Activated naive CD8-positive, alpha-beta T cell treated with anti-CD3 and anti-CD28 coated beads, Interleukin-2, amount 10 ng/mL, durations not matched to agents 7 days and 5 days (primary cell): ENCODE measurements at places on chromosomes 11 and 22. TPM values are rescaled to one million over a fixed set of nuclear protein-coding genes. Genes with fewer than 3 reads are reported as not detected.

Gene SNAP29
- 32.5 TPM for total RNA-seq

Gene HSD17B12
- 32.6 TPM for total RNA-seq

Gene TMA7B
- total RNA-seq, result 9.1 TPM

Gene ZP1
- total RNA-seq, result 0.60 TPM

Gene RAPSN
- 0.42 TPM for total RNA-seq

Gene DRD4
- 0.72 TPM for total RNA-seq

Gene OR52E6
- total RNA-seq, result not detected

Gene APOBEC3H
- total RNA-seq, result 84.9 TPM

GRCh38 chr11:76512851-76513653 is 68.2 kb downstream of the EMSY start:
- peaks cover 4% of the 10 kb centered on the region for H3K36me3 ChIP-seq
- no peaks in the 10 kb centered on the region for H3K27me3 ChIP-seq
- DNase-seq, result no peak
- H3K4me1 ChIP-seq, result peaks cover 3% of the 10 kb centered on the region

- peaks cover 26% of the 10 kb centered on the region for H3K36me3 ChIP-seq
- H3K4me3 ChIP-seq, result no peak overlapping the region
- H3K27me3 ChIP-seq, result no peaks in the 10 kb centered on the region
- no peak for DNase-seq
- no peak overlapping the region for H3K27ac ChIP-seq
Observed at GRCh38 chr11:116870054-116870453, 32.6 kb upstream of the APOA1 start.

DNA sequence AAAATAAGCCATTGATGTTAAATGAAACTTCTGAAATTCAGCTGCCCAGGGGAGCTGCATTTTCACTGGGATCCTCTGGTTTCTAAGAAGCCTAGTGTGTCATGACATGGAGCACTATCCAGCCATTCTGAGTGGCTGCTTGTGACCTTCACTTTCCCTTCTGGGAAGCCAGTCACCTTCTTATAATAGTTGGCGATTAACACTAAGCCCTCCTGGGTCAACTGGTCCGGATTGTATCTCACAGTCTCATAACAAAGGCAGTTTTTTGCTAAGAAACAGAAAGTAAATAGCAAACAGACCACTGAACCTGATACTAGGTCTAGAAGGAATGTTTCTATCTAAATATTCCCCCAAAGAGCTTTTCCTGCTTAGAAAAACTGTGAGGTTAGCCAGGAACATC is 7.9 kb downstream of the CSRP3 start:
- no peak overlapping the region for H3K27ac ChIP-seq
- DNase-seq, result no peak

DNA sequence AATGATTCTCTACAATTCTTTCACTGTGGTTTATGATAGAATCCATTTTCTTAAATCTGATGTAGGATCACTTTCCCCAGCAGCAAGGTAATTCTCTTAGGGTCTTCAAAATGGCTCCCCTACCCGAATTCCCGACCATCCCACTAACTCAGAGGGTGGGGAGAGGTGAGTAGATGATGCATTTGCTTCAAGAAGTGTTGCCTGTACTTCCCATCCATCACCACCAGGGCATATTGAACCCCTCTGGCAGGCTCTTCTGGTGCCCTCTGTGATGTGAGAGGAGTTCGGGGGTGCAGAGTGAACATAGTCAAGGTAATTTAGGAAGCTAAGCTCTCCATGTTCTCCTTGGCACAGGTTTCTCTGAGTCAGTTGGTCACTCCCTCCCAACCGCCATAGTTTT is 52.3 kb downstream of the ZNRF3 start:
- peaks cover 58% of the 10 kb centered on the region for H3K27me3 ChIP-seq
- H3K27ac ChIP-seq, result no peak overlapping the region

- no peak overlapping the region for H3K4me3 ChIP-seq
- no peak overlapping the region for H3K27ac ChIP-seq
- peaks cover 4% of the 10 kb centered on the region for H3K4me1 ChIP-seq
- H3K27me3 ChIP-seq, result peaks cover 2% of the 10 kb centered on the region
Observed at GRCh38 chr11:70108250-70108649, 30.1 kb downstream of the ANO1 start.

GRCh38 chr11:69467646-69468045 is 13.8 kb upstream of the LINC01488 start:
- H3K4me3 ChIP-seq, result no peak overlapping the region
- no peaks in the 10 kb centered on the region for H3K36me3 ChIP-seq
- no peak overlapping the region for H3K27ac ChIP-seq
- peaks cover 3% of the 10 kb centered on the region for H3K27me3 ChIP-seq
- H3K4me1 ChIP-seq, result no peaks in the 10 kb centered on the region

- DNase-seq, result no peak
- no peaks in the 10 kb centered on the region for H3K27me3 ChIP-seq
- no peaks in the 10 kb centered on the region for H3K36me3 ChIP-seq
- no peak overlapping the region for H3K4me3 ChIP-seq
- H3K27ac ChIP-seq, result no peak overlapping the region
Observed at GRCh38 chr11:26950260-26950719, 43.6 kb upstream of the FIBIN start.

DNA sequence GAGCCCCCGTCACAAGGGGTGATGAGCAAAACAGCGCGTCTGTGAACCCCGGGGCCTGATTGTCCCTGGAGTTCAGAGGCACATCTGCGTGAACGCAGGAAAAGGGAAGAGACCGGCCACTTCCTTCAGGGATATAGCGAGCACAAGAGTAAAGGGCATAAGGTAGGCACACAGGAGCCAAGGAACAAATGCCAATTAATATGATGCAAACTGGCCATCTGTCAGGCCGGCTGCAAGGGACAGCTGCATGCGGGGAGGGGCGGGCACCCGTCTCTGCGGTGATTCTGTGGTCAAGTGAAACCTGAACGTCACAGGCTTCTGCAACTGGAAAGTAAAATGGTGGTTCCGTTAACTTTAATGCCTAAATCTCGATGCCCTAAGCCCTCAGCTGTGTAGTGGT is 64.7 kb downstream of the TRIM29 start:
- H3K27me3 ChIP-seq, result peaks cover 23% of the 10 kb centered on the region
- H3K27ac ChIP-seq, result no peak overlapping the region
- no peak for DNase-seq
- H3K4me3 ChIP-seq, result no peak overlapping the region
- H3K36me3 ChIP-seq, result no peaks in the 10 kb centered on the region

DNA sequence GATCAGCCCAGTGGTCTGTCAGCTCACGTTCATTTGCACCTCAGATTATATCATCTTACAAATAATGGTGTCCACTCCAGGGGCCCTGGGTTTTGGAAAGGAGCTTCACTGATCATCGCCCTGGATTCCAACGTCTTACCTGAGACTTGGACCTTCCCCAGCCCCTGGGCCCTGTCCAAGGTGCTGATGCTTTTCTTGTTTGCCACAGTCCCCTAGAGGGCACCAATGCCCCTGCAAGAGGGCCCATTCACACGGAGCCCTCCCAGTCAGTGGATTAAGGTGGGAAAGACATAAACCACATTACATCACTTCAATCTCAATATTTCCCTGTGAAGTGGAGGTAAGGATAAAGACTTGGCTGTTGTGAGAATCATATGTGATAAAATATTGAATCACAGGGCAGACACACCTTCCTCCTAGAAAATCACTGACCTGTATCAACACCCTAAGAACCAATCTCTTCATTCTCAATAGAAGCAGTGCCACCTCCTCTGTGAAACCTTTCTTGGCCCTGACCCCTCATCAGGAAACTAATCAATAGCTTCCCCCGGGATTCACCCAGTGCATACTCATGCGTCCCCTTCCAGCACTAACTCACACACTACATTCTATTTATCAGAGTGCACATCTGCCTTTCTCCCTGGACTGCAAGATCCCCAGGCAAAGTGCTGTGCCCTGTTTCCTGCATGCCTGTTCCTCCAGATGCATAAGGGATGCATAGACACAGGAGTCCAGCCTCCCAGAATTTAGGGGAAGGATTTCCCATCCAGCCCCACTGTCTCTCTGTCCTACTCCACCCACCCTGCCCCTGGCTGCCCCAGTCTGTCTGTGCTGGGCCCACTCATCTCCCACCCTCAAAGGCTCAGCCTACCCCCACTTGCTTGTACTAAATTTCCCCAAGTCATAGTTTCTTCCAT is 167.0 kb downstream of the BUD13 start:
- H3K36me3 ChIP-seq, result no peaks in the 10 kb centered on the region
- no peak overlapping the region for H3K4me3 ChIP-seq
- DNase-seq, result peak; percentile 47
- peaks cover 2% of the 10 kb centered on the region for H3K27me3 ChIP-seq

DNA sequence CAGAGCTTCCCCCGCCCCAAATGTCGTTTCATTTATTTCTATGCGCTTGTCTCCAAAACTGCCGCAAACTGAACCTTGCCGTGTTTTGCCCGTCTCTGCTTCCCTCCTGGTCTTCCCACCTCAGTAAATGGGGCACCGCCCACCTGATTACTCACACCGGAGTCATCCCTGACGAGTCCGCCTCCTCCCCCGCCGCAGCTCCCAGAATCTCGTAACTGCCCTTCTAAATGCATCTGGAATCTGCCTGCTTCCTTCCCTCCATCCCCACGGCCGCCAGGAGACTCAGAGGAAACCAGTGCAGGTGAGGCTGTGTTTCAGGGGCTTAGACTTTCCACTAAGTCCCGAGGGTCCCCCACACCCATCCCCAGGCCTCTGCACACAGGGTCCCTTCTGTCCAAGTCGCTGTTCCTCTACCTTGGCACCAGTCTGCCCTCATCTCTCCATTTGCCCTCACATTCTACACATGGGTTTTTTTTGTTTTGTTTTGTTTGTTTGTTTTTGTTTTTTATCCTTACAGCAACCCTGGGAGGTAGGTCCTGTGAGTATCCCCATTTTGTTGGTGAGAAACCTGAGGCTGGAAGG is 62.6 kb upstream of the PHF21B start:
- H3K27me3 ChIP-seq, result peaks cover 30% of the 10 kb centered on the region
- H3K4me1 ChIP-seq, result peaks cover 2% of the 10 kb centered on the region
- no peak for DNase-seq

- H3K27me3 ChIP-seq, result peaks cover 45% of the 10 kb centered on the region
- H3K4me3 ChIP-seq, result no peak overlapping the region
- peak; percentile 18 for DNase-seq
- no peak overlapping the region for H3K27ac ChIP-seq
- H3K4me1 ChIP-seq, result no peaks in the 10 kb centered on the region
- H3K36me3 ChIP-seq, result no peaks in the 10 kb centered on the region
Observed at GRCh38 chr22:45878901-45879551, 97.9 kb downstream of the WNT7B start.

DNA sequence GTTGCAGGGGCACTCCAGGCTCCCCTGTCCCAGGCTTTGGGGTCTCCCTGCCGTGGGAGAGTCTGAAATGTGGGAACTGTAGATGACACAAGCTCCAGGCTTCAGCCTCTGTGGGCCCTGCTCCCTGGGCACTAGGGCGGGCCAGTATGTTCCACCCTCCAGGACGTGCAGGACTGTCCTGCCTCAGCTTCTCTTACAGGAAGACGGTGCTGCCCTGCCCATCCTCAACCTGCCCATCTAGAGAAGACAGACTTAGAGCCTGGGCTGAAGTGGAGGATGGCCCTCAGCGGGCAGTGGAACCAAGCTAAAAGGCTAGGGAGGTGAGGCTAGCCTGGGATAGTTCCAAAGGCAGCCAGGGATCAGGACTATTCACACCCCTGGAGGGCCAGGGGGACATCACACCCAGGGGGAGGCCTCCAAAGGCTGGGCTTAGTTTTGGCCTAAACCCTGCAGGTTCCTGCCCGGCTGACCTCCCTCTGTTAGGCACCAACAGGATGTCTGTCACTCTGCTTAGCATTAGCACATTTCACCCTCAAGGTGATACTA is 4.0 kb upstream of the CERK start:
- H3K27ac ChIP-seq, result no peak overlapping the region
- peaks cover 8% of the 10 kb centered on the region for H3K36me3 ChIP-seq

DNA sequence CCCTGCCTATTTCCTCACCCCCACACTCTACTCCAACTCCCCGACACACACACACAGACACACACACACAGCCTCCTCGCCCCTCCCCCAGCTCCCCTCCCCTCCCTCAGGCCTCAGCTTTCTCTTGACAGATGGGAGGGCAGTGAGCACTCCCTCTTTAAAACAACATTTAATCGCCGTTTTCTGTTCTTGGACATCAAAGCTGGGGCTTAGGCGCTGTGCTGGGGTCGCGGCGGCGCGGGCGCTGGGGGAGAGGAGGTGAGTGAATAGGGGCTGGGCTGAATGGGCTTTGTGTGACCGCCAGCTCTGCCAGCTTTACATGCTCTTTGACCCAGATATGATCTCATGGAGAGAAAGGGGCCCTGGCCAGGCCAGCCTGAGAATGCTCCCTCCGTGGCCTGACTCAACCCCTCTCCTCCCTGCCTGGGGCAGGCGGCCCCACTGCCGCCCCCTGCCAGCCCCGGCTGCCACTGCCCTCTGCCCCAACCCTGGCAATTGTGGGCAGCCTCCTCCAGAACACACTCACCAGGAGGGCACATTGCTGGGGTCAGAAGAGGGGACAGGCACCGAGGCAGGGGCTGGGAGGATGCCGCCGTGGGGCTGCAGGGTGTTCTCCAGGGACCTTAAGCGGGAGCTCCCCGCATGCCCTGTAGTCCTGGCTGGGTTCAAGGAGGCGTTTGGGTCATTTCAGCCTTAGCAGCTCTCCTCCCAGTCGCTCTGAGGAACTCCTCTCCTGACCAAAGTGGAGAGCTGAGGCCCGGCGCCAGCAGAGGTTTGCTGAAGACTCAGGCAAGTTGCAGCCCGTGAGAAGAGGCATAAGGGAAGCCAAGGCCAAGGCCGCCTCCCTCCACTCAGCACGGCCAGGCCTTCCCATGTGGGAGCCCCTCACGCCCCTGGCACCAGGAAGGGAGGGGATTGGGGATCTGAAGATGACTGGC is 38.3 kb upstream of the NNMT start:
- DNase-seq, result no peak
- no peaks in the 10 kb centered on the region for H3K36me3 ChIP-seq
- H3K4me1 ChIP-seq, result peaks cover 13% of the 10 kb centered on the region
- no peak overlapping the region for H3K4me3 ChIP-seq
- peaks cover 3% of the 10 kb centered on the region for H3K27me3 ChIP-seq

GRCh38 chr11:940496-941135 is 14.9 kb downstream of the AP2A2 start:
- peak overlapping the region; percentile 71 for H3K4me3 ChIP-seq
- peak overlapping the region; percentile 71 for H3K27ac ChIP-seq
- peaks cover 8% of the 10 kb centered on the region for H3K36me3 ChIP-seq
- H3K4me1 ChIP-seq, result peaks cover 27% of the 10 kb centered on the region
- DNase-seq, result no peak

DNA sequence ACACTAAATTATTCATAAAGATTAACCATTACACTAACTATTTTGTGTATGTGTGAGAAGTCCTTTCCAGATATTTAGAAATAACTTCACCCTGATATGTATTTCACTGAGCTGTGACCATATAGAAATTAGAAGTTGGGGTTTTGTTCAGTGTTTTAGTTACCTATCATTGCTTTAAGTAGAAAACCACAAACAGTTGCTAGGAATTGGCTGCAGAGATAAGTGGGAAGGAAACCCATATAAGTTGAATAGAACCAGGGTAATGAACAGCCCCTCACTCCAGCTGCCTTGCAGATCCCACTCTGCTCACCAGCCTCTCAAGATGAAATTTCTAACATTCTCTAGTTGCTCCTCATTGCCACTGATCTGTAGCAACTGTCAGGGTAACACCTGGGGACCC is 10.3 kb downstream of the SRSF8 start:
- H3K36me3 ChIP-seq, result no peaks in the 10 kb centered on the region
- H3K4me1 ChIP-seq, result peaks cover 18% of the 10 kb centered on the region
- H3K27ac ChIP-seq, result no peak overlapping the region
- no peak overlapping the region for H3K4me3 ChIP-seq
- no peaks in the 10 kb centered on the region for H3K27me3 ChIP-seq
- no peak for DNase-seq
